ENCODE measurements at places on chromosomes 1 and 21.

- DNase-seq: no peak
Observed at GRCh38 chr1:12059226-12059625, 3.9 kb upstream of the TNFRSF8 start.

- DNase-seq: no peak
Observed at GRCh38 chr1:81587426-81587825, 213.3 kb upstream of the ADGRL2 start.

- no peak for DNase-seq
Observed at GRCh38 chr1:234515821-234516241, 36.9 kb upstream of the TARBP1 start.

- DNase-seq: peak; percentile 33
Observed at GRCh38 chr1:111733183-111733991, 5.8 kb downstream of the INKA2 start.

- no peak for DNase-seq
Observed at GRCh38 chr1:115310581-115311473, 27.2 kb downstream of the NGF start.

- DNase-seq: no peak
Observed at GRCh38 chr1:897226-897625, 26.5 kb upstream of the SAMD11 start.

DNA sequence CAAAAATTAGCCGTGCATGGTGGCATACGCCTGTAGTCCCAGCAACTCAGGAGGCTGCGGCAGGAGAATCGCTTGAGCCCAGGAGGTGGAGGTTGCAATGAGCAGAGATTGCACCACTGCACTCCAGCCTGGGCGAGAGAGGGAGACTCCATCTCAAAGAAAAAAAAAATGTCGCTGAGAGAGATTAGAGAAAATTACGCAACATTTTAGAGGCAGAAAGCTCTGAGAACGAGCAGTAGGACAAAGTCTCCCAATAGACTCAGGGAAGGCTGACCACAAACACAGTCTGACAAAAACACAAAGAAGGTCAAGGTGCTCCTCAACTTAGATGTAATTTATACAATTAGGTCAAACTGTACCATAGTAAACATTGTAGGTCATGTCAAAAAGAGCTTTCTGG, 367.6 kb upstream of the ZRANB2 start:
- no peak for DNase-seq

DNA sequence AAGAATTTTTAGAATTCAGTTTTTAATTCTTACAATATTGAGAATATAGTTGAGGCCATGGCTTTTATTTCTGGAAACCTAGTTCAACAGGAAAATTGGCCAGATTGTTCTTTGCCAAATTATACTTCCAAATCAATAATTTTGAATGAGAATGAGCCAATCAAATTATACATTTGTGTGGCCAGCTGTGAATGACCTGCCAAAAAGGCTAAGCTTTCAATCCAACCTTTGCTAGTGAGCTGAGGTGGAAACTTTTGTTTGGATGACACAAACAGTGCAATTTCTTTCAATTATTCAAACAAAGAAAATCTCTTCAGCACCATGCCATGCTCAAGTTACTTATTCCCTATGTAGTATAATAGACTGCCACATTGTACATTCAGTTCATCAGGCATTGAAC, 167.8 kb downstream of the PATJ start:
- no peak for DNase-seq

DNA sequence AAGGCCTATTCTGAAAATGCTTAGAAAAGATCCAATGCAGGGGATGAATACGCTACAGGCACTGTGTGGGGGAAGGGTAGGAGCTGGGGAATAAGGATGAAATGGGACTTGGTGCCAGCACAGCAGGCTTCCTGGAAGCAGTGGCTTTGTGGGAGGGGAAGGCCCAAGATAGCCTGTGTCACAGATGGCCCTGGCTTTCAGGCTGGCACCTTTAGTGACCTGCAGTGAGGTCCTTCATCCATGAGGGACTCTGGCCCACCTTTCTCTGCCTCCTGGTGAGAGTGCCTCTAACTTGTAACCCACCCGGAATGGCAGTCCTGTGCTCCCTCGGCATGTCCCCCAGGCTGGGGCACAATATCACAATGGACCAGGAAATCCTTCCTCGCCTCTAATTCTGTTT, 919 bp downstream of the CHI3L1 start:
- no peak for DNase-seq
